ENCODE measurements at places on chromosomes 11 and 22.

GRCh38 chr11:72411623-72412419 is 22.5 kb downstream of the CLPB start:
- DNase-seq: no peak

DNA sequence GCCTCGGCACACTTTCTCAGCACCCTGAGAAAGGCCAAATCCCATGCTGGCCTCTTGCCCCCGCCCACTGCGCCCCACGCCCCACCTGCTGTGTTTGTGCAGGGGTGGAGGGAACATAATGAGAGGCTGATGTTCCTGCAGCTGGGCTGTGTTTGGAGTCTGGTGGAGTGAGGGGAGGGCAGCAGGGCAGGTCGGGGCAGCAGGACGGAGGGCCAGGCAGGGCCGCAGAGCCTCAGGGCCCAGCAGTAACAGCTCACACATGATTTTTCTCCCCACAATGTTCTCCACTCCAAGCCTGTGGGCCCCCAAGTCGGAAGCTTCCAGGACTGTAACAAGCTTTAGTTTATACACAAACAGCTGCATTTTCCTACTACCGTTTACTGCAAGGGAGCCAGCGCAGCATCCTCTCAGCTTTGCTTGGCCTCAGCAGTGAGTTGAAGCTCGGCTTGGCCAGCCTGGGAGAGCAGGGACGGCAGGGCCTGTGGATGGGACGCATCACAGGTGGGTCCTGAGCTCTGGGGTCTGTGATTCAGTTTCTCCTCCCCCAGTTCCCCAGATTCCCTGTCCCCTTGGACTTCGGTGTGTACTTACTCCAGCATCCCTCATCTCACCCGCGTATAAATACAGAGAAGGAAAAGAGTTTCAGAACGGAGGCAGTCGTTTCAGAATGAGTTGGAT is 51.0 kb downstream of the RPUSD4 start:
- no peak for DNase-seq

GRCh38 chr11:105034813-105035620 is at the start of gene CASP1:
TSS of gene CASP1 (minus strand) at chr11:105035144. CDS start at chr11:105035113, 31 bp downstream.
- no peak for DNase-seq

DNA sequence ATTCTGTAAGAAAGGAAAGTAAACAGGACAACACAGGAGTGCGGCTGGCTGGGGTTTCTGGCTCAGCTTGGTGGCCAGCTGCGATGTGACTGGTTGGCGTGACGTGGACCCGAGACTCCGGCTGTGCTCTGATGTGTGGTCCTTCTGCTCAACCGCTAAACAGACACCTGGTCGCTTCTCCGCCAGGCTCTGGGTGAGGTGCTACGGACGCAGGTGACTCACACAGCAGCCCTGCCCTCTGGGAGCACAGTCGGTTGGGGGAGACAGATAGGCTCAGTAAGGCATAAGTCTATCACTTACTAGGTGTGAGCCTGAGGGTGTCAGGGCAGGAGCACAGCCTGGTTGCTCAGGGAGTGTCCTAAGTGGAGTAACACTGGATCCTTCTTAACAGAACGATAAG is 8.2 kb downstream of the RTL6 start:
- DNase-seq: no peak

DNA sequence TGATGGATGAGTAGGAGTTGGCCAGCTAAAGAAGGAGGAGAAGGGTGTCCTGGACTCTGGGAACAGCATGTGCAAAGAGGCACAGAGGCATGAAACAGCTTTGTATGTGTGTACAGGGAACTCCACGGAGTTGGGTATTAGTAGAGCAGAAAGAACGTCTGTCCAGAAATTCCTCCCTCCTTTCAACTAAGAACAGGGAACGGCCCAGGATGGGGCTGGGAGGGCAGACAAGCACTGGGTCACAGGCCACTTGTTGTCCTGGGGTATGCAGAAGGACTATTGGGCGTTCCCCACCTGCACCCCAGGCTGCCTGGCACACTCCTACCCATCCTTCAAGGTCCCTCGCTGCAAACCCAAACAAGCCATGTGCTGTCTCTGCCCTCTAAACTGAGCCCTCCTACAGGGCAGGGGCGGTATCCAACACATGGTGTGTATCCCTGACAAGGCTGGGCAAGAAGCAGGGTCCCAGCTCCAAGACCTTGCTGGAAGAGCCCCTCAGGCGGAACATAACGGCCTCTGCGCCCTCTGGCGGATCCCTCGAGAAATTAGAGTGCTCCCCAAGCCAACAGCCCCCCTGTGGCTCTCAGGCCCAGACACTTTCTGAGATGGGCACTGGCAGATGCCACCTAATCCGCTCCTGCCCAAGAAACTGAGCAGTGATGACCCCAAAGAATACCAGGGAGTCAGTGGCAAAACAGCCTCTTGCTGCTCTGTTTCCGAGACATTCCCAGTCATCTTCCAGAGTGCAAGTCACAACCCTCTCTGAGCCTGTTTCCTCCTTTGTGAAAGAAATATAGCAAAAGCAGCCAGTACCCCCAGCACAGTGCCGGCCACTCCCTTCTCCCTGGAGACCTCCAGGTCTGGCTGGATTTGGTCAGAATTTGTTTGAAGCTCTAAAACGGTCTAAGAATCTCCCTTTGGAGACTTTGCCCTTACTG is 1.6 kb upstream of the ELFN2 start:
- DNase-seq: no peak

DNA sequence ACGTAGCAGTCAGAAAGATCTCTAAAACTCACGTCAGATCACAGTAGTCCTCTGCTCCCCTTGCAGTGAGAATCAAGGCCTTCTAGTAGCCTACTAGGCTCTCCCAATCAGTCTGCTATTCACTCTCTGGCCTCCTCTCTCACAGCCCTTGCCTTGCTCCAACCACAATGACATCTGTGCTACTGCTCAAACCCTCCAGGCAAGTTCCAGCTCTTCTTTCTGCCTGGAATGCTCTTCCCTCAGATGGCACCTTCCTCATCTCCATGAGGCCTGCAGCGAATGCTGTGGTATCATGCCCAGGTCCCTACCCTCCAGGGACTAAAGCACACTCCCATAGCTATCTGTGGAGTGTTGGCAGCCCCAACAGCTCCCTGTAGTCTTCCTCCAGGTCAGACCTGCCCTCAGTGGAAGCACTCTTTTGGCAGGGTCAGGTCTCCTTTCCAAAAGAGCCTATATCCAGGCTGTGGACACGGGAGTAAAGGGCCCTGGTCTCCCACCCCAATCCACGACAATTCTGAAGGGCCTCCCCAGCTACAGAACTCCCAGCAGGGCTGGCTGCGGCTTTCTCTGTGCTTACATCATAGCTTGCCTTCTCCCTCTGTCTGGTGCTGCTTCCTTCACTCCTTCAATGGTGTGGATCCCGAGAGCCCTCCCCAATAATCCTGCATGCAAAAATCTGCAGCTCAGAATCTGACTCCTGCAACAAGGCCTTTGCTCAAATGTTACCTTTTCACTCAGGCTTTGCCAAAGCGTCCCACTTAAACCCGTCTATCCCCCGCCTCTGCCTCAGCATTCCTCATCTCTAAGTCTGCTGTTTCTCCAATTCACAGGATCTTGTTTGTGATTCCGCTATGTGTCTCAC is 8.9 kb downstream of the HIRA start:
- no peak for DNase-seq

Measured in cardiac septum (tissue), 1 donor.